ENCODE measurements at places on chromosomes 3 and 15. TPM values are rescaled to one million over a fixed set of nuclear protein-coding genes. Genes with fewer than 3 reads are reported as not detected.

CP gene
- 1.0 TPM for total RNA-seq

SEC11A gene
- 256 TPM for total RNA-seq

CLDN16 gene
- 0.34 TPM for total RNA-seq

SLC22A13 gene
- 0.19 TPM for total RNA-seq

IL16 gene
- total RNA-seq, result 3.6 TPM

MESD gene
- 24.3 TPM for total RNA-seq

IQSEC1 gene
- 83.7 TPM for total RNA-seq

SERP1 gene
- total RNA-seq, result 248 TPM

ACAN gene
- 1.2 TPM for total RNA-seq

TGM5 gene
- total RNA-seq, result not detected

ALDH1A3 gene
- total RNA-seq, result 51.2 TPM

GXYLT2 gene
- total RNA-seq, result 0.09 TPM

NDN gene
- total RNA-seq, result 40.3 TPM

SEMA4B gene
- 6.3 TPM for total RNA-seq

COL6A5 gene
- total RNA-seq, result not detected

UROC1 gene
- total RNA-seq, result not detected

KNL1 gene
- 7.5 TPM for total RNA-seq

GOLGA8J gene
- total RNA-seq, result not detected

C3orf80 gene
- not detected for total RNA-seq

LDHAL6B gene
- not detected for total RNA-seq

CCRL2 gene
- total RNA-seq, result 5.1 TPM

PROK2 gene
- not detected for total RNA-seq

KLHL6 gene
- 5.1 TPM for total RNA-seq

EFHB gene
- total RNA-seq, result not detected

MOBP gene
- not detected for total RNA-seq

RETNLB gene
- total RNA-seq, result not detected

FAM162A gene
- total RNA-seq, result 16.5 TPM

DZIP1L gene
- total RNA-seq, result 4.6 TPM

SERPINI2 gene
- total RNA-seq, result not detected

CISH gene
- 0.51 TPM for total RNA-seq

FHIT gene
- 0.56 TPM for total RNA-seq

CCDC39 gene
- total RNA-seq, result 0.34 TPM

CCR1 gene
- total RNA-seq, result not detected

CSTA gene
- total RNA-seq, result not detected

PGBD4 gene
- 1.3 TPM for total RNA-seq

CLDN11 gene
- total RNA-seq, result 515 TPM

ROBO2 gene
- total RNA-seq, result not detected

SST gene
- total RNA-seq, result not detected

PARP15 gene
- 0.17 TPM for total RNA-seq

DLL4 gene
- 128 TPM for total RNA-seq

CHRD gene
- 0.34 TPM for total RNA-seq

DNAJB8 gene
- not detected for total RNA-seq

MINAR1 gene
- 0.51 TPM for total RNA-seq

A4GNT gene
- total RNA-seq, result not detected

CFAP91 gene
- 0.14 TPM for total RNA-seq

MON1A gene
- 14.6 TPM for total RNA-seq

FSTL1 gene
- 524 TPM for total RNA-seq

INSYN1 gene
- total RNA-seq, result not detected

ATP10A gene
- 0.05 TPM for total RNA-seq

THRB gene
- 0.23 TPM for total RNA-seq

OCA2 gene
- total RNA-seq, result not detected

SRGAP3 gene
- total RNA-seq, result 3.4 TPM

GP5 gene
- under 0.01 TPM for total RNA-seq

TIMP4 gene
- 0.34 TPM for total RNA-seq

Measured in dermis blood vessel endothelial cell (primary cell).